ENCODE measurements at places on chromosomes 3 and 15.

DNA sequence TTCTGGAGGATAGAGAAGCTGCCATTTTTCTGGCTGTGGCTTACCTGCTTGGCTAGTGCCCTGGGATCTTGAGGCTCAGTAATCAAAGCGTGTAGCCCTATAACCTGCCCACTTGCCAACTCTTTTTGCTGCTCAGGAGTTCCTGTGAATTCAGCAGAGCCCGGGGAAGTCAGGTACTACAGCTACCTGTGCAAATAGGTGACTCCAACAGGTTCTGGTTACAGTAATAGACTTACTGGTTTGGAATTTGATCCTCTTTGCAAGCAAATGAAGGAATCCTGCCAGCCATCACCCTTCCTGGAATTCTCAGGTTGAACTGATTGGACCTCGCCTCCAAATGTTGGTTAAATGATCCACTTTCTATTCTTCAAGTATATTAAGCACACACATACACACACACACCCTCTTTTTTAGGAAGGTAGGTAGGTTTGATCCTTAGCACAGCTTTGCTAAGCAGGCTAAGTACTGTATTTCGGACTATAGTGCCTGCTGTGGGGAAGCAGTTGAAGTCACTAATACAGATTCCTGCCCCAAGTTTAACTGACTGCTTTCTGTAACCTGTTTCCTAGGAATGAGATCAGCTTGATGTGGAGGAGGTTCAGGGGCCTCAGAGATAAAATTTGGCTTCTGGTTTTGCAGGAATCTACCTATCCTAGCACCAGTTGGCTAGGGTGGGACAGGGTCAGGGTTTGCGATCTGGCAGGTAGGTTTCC, 2.3 kb downstream of the PPCDC start:
- DNase-seq, result no peak

DNA sequence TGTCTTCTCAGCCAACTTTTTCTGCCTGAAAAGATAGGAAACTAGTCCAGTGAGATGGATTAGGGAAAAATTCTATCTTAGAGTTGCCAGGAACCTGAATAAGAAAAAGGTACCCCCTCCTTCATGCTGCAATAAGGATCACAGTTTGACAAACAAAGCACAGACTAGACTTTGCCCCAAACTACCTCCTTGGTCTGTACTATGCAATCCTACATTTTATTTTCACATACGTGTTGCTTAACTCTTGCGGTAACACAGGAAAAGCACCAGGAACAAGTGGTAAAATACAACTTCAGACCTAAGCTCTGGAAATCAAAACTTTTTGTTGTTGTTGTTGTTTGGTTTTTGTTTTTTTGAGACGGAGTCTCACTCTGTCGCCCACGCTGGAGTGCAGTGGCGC, 11.3 kb upstream of the IL12A start:
- DNase-seq, result no peak

GRCh38 chr3:186451371-186451770, 89.3 kb upstream of the DGKG start:
- no peak for DNase-seq

- no peak for DNase-seq
These were observed 89.3 kb downstream of the CHD2 start for GRCh38 chr15:92989470-92989869.

GRCh38 chr3:173567997-173568396, 170.5 kb downstream of the NLGN1 start:
- no peak for DNase-seq

DNA sequence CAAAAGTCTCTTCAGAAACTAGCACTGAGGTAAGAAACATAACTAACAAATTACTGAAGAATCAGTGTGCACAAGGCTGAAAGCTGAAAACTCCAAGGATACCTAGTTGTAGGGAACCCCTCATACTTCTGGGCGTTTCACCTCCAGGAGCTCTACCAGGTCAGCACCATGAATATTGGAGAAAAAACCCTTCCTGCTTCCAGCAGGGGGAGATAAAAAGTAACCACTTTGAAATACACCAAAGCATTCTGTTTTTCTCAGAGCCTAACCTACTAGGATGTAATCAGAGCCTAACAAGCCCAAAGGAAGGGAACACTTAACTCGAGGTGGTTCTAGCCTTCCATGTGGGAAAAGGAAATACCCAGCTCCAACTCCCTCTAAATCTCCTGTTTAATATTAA, 175.8 kb upstream of the MME start:
- DNase-seq, result peak; percentile 37

DNA sequence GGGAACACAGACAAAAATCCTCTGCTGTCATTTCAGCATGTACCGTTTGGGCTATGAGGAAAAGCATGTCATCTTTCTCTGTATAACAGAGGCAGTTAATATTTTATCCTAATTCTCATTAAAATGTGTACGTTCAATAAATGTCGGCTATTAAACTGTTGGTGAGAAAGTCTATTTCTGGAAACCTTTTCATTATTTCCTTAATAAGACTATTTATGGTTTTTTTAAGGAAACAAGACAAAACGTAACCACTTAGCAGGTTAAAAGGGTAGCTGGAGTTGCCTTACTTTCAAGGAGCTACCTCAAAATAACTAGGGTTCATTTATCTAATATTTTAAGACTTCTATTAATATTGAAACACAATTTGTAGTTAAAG, 1.8 kb upstream of the STT3B start:
- no peak for DNase-seq

- DNase-seq, result no peak
These were observed 5.9 kb downstream of the CPEB1 start for GRCh38 chr15:82641129-82641798.

DNA sequence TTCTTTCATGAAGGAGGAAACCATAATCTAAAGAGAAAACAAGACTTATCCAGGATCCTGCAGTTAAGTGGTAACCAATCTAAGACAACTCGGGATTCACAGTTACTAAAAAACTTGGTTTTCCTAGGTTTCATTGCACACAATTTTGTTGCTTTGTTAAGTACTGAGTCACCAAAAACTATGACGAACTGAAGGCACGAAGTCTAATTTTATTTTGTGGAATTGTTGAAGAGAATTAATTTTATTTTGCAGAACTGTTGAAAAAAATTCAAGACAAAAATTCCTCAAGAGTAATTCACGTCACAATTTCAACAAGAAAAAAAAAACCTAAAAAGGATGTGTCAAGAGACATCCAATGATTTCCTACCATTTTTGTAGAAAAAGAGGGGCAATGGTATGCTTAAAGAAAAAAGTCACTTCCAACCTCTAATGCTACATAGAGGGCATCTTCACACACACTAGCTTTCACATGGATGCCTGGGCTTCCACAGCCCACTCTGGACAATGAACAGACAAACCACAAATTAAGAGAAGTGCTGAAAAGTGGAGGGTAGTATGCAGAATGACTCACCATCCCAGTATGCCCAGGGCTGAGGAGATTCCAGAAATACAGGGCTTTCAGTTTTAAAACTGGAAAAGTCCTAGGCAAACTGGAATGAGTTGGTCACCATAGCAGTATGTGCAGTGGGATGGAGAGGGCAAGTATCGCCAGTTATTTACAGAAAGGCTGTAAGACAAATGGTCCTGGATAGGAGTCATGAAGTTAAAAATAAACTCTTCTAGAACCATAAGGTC, 29.2 kb downstream of the PLOD2 start:
- peak; percentile 92 for DNase-seq

- DNase-seq, result peak; percentile 48
These were observed 32.0 kb upstream of the FURIN start for GRCh38 chr15:90836296-90836871.

DNA sequence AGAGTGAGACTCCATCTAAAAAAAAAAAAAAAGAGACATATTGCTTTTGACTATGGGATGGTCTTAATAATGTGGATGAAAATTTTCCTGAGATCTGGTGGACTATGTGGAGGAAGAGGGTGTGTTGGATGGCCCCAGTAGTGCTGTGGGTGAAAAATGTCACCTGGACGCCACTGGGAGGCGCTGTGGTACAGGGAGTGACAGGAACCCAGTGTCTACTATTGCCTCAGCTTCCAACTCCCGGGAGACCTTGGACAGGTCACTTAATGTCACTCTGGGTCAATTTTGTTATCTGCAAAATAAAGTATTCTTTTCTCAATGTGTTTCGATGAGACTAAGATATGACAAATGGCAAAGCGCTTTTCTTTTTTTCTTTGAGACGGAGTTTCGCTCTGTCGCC, 27.7 kb upstream of the DCP1A start:
- DNase-seq, result peak; percentile 35

- no peak for DNase-seq
These were observed 7.0 kb upstream of the NR2F2 start for GRCh38 chr15:96323319-96324145.

DNA sequence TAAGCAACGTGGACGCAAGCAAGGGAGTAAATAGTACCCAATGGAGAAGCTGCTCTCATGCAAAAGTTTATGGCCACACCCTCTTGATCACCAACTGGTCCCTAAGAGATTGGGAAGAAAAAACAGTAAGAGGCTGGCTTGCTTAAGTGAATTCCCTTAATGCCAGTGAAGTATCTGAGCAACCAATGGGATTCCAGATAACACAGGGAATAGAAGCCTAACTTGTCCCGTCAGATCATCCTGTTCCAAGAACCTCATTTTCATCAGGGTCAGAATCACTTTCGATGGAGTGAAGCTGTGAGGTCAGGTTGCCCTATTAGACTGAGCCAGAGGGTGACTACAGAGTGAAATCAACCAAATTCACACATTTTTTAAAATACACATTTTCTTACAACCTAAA, 104.3 kb downstream of the CD47 start:
- DNase-seq, result no peak

DNA sequence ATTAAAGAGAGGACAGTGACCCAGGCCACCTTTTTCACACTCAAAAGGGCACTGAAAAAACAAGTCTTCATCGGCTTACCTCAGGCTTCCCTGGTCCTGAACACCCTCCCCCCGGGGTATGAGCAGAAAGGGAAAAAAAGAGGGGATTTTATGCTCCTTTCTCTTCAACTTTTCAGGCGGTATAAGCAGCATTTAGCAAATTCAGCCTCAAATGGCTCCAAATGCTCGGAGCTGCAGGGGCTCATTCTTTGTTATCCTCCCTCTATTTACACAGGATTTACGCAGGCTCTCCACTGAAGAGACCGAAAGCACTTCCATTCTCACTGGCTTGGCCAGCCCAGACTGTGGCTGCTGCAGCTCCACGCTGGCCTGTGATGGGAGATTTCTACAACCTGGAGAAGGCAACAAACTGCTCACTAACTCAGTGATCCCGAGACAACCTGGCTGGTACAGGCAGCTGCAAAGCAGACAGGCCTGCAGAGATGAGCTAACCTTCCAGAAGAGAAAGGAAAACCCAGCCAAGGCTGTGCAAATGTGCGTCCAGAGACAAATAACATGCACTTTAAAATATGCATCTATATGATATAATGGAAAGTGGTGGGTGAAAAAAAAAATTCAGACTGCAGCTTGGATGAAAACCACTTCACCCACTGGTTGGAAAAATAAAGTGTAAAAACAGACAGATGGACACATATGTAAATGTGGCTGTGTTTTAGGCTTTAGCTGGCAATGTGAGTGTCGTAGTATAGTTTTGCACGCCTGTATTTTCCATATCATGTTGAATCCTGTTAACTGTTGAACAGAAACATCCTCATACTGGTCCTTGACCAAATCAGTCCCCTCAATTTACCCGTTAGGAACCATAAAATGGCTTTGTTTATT, 54.2 kb downstream of the MEIS2 start:
- no peak for DNase-seq

- no peak for DNase-seq
These were observed 28.1 kb upstream of the ELP6 start for GRCh38 chr3:47541583-47542108.

DNA sequence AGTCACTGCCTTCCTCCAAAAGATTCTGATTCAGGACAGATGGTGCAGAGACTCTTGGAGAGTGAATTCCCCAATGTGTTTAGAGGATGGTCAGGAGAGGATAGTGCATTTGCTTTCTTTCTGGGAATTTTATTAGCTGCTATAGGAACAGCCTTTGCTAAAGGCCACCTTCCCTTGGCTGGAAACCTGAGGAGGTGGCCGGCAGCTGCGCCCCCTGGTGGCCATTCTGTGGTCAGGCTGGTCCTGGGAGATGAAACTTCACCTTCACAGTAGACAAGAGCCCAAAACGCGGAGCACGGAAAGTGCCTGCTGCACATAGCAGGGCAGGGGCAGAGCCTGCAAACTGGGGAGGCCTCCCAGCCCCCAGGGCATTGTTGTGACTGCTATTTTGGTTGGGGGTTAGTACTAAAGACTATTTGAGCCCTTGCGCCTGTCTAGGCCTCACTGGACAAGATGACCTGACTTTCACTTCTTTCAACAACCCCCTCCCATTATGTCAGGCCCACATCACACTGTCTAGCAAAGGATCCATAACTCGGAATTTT, 34.3 kb downstream of the SEC22C start:
- peak; percentile 33 for DNase-seq

GRCh38 chr3:169659820-169660674, 3.5 kb downstream of the MECOM start:
- no peak for DNase-seq

- peak; percentile 25 for DNase-seq
These were observed 8.0 kb downstream of the MAP2K5 start for GRCh38 chr15:67550522-67550921.

- no peak for DNase-seq
These were observed 33.4 kb downstream of the APBA2 start for GRCh38 chr15:28919201-28919635.

DNA sequence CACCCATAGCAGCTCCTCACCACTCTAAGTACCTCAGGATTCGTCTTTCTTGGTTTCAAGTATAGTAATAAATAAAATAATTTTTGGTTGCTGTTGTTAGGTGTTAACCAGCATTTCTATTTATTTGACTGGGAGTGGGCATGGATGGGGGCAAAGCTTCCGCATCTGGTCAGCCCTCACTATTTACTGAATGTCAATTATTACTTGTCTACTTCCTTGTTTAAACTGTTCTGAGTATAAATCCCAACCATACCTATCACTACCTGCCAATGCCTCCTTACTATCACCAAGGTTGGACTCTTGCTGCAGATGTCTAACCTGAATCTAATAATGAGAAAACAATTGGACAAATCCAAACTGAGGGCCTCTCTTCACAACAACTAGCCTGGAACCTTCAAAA, 41.9 kb upstream of the GK5 start:
- DNase-seq, result no peak

DNA sequence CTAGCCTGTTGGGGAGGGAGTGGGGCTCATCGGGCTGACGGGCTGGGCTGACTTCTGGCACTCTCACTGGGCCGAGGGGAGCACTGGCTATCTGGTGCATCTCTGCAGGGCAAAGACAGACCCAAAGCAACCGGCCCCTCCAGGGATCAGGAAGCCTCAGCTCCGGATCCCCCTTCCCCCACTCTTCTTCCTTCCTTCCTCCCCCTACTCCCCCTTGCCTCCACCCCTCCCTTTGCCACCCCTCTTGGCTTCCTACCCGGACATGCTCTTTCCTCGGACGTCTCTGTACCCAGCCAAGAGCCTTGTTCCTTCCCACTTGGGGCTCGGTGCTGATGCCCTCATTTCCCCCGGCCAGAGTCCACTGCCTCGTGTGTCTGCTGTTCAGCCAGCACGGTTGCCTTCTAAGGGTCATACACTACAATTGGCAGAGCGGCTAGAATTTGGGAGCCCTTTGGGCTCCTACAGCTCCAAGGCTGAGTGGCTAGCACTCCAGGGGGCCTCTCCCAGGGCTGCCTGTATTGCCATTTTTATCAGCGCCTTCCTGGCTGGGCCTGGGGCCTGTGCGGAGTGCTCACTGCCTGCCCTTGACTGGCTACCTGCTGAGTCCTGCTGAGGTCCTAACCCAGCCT, 10.9 kb downstream of the SEMA3F start:
- peak; percentile 26 for DNase-seq

Measured in AG10803 (cell line).